Tibial nerve (tissue), 4 donors: ENCODE measurements at places on chromosomes 7 and 10. TPM values are rescaled to one million over a fixed set of nuclear protein-coding genes. Genes with fewer than 3 reads are reported as not detected.

GRCh38 chr7:113548561-113548960, 370.2 kb downstream of the PPP1R3A start:
- no peak overlapping the region for H3K27ac ChIP-seq
- no peaks in the 10 kb centered on the region for H3K36me3 ChIP-seq
- H3K4me1 ChIP-seq: no peaks in the 10 kb centered on the region
- no peak for DNase-seq
- no peaks in the 10 kb centered on the region for H3K27me3 ChIP-seq

- no peak overlapping the region for H3K4me3 ChIP-seq
- H3K36me3 ChIP-seq: no peaks in the 10 kb centered on the region
- H3K4me1 ChIP-seq: no peaks in the 10 kb centered on the region
These were observed 41.7 kb downstream of the ATAD1 start for GRCh38 chr10:87776328-87776727.

DNA sequence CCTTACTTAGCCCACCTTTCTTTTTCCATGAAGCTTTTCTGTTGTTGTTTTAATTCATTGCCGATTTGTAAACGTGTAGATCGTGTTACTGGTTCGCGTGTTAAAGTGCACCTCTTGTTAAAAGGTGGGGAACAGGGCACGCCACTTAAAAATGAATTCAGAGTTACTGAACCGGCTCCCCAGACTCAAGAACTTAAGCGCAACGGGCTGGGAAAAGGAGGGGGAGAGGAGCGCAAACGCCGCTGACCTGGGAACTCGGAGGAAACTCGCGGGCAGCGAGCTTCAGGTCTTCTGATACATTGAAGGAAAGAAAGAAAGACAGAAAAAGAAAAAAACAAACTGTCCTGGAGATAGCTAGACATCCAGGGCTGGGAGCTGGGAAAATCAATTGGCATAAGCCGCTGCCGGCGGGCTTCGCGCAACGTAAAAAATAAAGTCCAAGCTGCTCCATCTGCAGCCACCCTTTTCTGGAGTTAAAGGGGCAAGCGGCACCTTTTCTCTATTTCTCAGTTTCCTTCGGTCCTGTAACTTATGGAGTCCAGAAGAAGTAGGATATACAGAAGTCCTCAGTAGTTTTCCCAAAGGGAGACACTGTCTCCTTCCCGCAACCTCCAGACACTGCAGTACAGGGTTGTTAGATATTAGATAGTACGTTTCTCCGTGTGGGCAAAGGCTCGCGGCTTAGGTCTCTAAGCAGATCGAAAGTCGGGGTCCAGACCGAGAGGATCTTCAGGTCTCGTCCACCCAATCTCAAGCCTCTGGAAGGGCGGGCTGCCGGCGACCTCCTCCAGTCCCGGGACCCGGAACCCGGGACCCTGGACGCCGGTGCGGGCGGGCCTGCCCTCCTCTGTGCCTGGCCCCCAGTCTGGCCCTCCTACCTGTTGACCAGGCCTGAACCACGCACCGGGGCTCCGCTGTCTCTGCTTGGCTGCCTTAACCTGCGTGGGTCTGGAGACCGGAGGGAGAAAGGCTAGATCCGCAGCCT, 1.8 kb upstream of the DLX6 start:
- H3K4me1 ChIP-seq: no peaks in the 10 kb centered on the region
- no peaks in the 10 kb centered on the region for H3K36me3 ChIP-seq
- H3K27me3 ChIP-seq: peaks cover 14% of the 10 kb centered on the region

GRCh38 chr10:114239994-114240345, 916 bp downstream of the VWA2 start:
- no peaks in the 10 kb centered on the region for H3K36me3 ChIP-seq
- no peak for DNase-seq
- H3K27me3 ChIP-seq: no peaks in the 10 kb centered on the region
- H3K4me1 ChIP-seq: peaks cover 13% of the 10 kb centered on the region

TSC22D4 gene
- 224 TPM for total RNA-seq

- H3K4me3 ChIP-seq: no peak overlapping the region
- H3K27me3 ChIP-seq: no peaks in the 10 kb centered on the region
- H3K27ac ChIP-seq: no peak overlapping the region
- H3K36me3 ChIP-seq: no peaks in the 10 kb centered on the region
- H3K4me1 ChIP-seq: no peaks in the 10 kb centered on the region
These were observed 54.8 kb upstream of the CACUL1 start for GRCh38 chr10:118809357-118810220.

DNA sequence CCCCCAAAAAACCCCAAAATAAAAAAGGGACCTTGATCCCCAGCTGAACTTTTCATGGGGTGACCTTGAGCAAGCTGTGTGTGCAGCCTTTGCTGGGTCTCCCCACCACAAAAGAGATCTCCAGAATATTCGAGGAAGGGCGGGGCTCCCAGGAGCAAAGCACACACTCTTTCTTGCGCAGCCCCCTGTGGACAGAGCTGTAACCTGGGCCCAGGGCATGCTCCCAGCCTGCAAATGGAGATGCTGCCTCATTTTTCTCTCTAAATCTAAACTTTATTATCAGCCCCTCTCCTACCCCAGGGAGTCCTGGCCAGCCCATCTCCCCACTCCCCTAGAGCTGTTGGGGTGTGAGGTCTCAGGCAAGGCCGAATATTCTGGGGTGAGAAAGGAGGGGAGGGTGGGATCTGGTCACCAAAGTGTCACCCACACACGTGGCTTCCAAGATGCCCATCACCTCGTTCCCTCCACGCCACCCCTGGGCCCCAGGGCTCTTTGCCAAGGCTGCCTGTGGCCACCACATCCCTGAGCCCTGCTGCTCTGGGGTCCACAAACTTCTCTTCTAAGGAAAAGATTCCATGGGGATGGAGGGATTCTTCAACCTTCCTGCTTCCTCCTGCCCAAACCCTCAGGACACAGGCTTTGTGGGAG, 1.7 kb upstream of the CALML3 start:
- no peaks in the 10 kb centered on the region for H3K27me3 ChIP-seq
- no peak for DNase-seq
- no peaks in the 10 kb centered on the region for H3K4me1 ChIP-seq
- no peak overlapping the region for H3K27ac ChIP-seq
- no peak overlapping the region for H3K4me3 ChIP-seq

DNA sequence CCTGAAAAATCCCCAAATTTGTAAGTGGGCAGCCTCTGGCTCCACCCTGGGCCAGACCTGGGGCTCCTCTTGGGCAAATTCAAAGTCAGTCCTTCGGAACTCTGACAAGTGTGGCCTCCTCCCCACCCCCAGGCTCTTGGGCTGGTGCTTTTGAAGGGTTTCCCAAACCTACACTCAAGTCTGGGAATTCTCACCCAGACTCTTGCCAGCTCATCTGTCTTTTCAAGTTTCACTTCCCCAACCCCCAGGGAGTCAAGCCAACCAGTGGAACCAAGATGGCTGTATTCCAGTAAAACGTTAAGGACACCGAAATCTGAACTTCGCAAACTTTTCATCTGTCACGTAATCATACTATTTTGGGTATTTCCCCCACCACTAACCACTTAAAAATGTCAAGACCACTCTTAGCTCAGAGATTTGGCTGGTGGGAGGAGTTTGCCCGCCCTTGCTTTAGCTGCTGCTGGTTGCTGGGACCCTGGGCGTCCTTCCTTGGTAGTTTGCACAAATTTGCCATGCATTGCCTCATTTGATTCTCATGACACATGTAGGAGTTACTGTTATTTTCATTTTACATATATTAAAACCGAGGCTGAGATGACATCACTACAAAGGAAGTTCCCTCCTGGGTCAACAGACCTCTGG, 1.7 kb upstream of the MYO1G start:
- H3K36me3 ChIP-seq: peaks cover 77% of the 10 kb centered on the region
- no peaks in the 10 kb centered on the region for H3K27me3 ChIP-seq
- H3K4me3 ChIP-seq: no peak overlapping the region
- no peak for DNase-seq
- peak overlapping the region; percentile 74 for H3K27ac ChIP-seq

H2BK1 gene
- total RNA-seq: not detected

GRCh38 chr7:77328669-77329068, 87.5 kb downstream of the GSAP start:
- no peak for DNase-seq
- peaks cover 32% of the 10 kb centered on the region for H3K4me1 ChIP-seq
- H3K36me3 ChIP-seq: no peaks in the 10 kb centered on the region
- no peaks in the 10 kb centered on the region for H3K27me3 ChIP-seq
- H3K27ac ChIP-seq: peak overlapping the region; percentile 40
- H3K4me3 ChIP-seq: no peak overlapping the region

ANKRD1 gene
- total RNA-seq: not detected

GRCh38 chr7:36153571-36154097, 580 bp downstream of the EEPD1 start:
- no peaks in the 10 kb centered on the region for H3K36me3 ChIP-seq
- H3K27ac ChIP-seq: peak overlapping the region; percentile 86
- H3K4me1 ChIP-seq: no peaks in the 10 kb centered on the region
- H3K27me3 ChIP-seq: no peaks in the 10 kb centered on the region

DNA sequence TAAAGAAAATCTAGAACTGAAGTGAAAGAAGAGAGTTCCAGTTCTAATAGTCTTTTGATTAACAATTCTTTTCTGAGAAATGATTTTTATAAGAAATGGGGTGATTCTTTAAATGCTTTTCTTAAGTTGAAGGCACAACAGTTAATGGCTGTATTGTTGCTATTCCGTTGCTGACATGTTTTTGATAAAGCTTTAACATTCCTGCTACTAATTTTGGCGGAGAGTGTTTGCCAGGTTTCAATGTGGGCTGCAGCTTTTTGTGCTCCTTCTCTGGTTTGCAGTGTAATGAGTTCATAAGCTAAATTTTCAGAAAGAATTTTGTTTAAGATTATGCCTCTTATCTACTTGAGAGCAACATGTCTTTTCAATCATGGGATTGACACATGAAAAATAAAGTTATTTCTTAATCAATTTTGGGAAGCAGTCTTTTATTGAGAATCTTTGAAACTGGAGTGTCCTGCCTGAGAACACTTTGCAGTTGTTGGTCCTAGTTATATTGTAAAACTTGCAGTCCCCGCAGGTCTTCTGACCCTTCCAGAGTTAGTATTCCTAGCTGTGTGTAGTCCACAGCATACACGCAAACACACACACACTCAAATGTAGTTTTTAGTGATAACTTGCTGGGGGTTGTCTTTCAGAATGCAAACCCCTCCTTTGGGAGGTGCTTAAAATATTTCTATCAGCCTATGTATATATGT, 56.7 kb downstream of the COL17A1 start:
- H3K27me3 ChIP-seq: no peaks in the 10 kb centered on the region
- no peak overlapping the region for H3K27ac ChIP-seq
- no peak for DNase-seq
- no peaks in the 10 kb centered on the region for H3K36me3 ChIP-seq

PROSER2 gene
- total RNA-seq: 71.1 TPM

DNA sequence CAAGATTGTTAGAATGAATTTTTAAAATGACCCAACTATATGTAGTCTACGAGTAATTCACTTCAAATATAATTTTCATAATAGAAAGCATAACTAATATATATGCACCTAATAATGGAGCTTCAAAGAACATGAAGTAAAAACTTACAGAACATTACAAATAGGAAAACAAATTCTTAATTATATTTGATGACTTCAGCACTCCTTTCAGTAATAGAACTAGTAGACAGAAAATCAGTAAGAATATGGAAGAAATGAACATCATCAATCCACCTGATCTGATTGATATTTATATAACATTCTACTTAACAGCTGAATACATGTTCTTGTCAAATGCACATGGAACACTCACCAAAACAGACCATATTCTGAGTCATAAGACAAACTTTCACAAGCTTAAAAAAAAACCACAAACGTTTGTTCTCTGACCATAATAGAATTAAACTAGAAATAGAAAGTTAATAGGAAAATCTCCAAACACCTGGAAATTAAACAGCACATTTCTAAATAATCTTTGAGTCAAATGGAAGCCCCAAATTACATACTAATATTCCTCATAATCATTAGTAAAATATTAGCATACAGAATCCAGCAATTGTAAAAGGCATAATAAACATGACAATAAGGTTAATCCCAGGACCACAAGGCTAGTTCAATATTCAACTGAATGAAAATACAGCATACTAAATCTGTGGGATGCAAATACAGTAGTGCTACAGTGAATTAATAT, 48.0 kb downstream of the BRAF start:
- DNase-seq: no peak
- H3K36me3 ChIP-seq: no peaks in the 10 kb centered on the region
- H3K27me3 ChIP-seq: no peaks in the 10 kb centered on the region
- H3K4me3 ChIP-seq: no peak overlapping the region
- H3K4me1 ChIP-seq: peaks cover 7% of the 10 kb centered on the region

MOGAT3 gene
- not detected for total RNA-seq

NANOS1 gene
- 9.4 TPM for total RNA-seq

DNA sequence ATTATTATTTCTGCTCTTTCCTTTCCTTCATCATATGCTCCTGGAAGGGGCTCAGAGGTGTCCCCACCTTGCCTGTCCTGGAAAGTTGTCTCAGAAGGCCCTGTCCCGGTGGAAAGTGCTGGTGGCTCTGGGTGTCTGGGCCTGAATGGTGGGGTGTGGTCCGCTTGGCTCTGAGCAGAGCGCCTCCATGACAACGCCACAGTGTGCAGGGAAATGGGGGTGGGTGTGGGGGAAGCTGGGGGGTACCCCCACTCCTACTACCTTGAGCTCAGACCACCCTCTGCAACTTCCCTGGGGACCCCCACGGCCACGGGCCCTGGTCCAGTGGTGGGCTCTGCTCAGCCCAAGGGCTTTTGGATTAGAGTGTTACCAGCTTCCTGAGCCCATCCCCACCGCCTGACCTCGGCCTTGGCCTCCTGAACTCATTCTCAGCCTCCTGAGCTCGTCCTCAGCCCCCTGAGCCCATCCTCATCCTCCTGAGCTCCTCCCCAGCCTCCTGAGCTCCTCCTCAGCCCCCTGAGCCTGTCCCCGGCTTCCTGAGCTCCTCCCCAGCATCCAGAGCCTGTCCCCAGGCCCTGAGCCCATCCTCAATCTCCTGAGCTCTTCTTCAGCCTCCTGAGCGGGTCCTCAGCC, 106.4 kb upstream of the FAM20C start:
- no peaks in the 10 kb centered on the region for H3K36me3 ChIP-seq
- no peak overlapping the region for H3K4me3 ChIP-seq
- no peak for DNase-seq
- H3K27me3 ChIP-seq: no peaks in the 10 kb centered on the region

GRCh38 chr10:76168437-76168836, 737.0 kb downstream of the LRMDA start:
- no peaks in the 10 kb centered on the region for H3K4me1 ChIP-seq
- H3K27me3 ChIP-seq: no peaks in the 10 kb centered on the region
- H3K27ac ChIP-seq: no peak overlapping the region
- H3K36me3 ChIP-seq: no peaks in the 10 kb centered on the region

GRCh38 chr7:3033581-3033980, 10.1 kb downstream of the CARD11 start:
- no peaks in the 10 kb centered on the region for H3K36me3 ChIP-seq
- DNase-seq: no peak
- H3K4me1 ChIP-seq: no peaks in the 10 kb centered on the region
- H3K27me3 ChIP-seq: no peaks in the 10 kb centered on the region
- no peak overlapping the region for H3K4me3 ChIP-seq
- no peak overlapping the region for H3K27ac ChIP-seq

FAM241B gene
- total RNA-seq: 0.44 TPM
